ENCODE measurements at places on chromosomes 6 and 20. TPM values are rescaled to one million over a fixed set of nuclear protein-coding genes. Genes with fewer than 3 reads are reported as not detected.

GRCh38 chr6:46674410-46674809 is 13.3 kb upstream of the TDRD6 start:
- no peak for DNase-seq

TCF21 gene
- 0.01 TPM for polyA plus RNA-seq

- DNase-seq, result no peak
Measured at GRCh38 chr6:35833536-35833935, 28.4 kb downstream of the LHFPL5 start.

TXLNB gene
- polyA plus RNA-seq, result 40.7 TPM

DNA sequence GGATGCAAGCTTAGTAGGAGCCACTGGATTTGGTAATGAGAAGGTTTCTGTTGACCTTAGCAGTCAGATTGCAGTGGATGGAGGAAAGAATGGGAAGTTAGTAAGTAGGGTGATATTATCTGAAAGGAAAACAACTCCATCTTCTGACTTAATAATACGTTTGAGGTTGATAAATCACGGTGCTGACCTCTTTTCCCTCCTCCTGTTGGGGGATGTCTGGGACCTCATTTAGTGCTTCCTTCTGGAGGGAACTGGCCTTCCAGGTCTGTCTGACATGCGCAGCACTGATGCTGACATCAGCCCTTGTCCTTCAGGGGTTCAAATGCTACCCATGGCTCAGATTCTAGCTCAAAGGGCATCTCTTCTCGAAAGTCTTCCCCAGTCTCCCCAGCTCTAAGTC is 48.2 kb upstream of the AKAP12 start:
- no peak for DNase-seq

DNA sequence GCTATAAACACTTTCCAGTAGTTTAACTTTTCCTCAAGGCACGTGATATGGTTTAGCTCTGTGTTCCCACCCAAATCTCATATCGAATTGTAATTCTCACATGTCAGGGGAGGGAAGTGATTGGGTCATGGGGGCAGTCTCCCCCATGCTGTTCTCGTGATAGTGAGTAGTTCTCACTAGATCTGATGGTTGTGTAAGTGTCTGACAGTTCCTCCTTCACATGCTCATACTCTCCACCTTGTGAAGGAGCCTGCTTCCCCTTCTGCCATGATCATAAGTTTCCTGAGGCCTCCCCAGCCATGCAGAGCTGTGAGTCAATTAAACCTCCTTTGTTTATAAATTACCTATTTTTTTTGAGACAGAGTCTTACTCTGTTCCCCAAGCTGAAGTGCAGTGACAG is 127.9 kb downstream of the DTNBP1 start:
- DNase-seq, result no peak

GRCh38 chr20:62571669-62572344 is 70.5 kb upstream of the SLCO4A1 start:
- DNase-seq, result no peak

C6orf52 gene
- polyA plus RNA-seq, result 0.33 TPM

DNA sequence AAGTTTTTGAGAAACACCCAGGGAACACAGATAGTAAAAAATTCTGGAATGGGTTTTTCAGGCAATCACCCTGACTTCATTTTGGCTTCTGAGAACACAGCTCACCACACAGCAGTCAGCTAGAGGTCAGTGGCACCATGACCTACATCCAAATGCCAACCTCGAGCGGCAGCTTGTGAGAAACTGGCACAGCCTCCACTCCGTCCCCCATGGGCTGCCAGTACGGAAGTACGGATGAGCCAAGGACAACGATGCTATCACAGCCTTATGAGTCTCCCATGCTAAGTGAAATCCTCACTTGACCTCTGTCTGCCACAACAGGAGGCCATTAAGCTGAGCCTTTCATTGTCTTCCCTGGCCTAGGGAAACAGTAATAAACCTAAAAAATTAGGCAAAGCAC is 32.0 kb downstream of the KIF16B start:
- DNase-seq, result peak; percentile 55

DNA sequence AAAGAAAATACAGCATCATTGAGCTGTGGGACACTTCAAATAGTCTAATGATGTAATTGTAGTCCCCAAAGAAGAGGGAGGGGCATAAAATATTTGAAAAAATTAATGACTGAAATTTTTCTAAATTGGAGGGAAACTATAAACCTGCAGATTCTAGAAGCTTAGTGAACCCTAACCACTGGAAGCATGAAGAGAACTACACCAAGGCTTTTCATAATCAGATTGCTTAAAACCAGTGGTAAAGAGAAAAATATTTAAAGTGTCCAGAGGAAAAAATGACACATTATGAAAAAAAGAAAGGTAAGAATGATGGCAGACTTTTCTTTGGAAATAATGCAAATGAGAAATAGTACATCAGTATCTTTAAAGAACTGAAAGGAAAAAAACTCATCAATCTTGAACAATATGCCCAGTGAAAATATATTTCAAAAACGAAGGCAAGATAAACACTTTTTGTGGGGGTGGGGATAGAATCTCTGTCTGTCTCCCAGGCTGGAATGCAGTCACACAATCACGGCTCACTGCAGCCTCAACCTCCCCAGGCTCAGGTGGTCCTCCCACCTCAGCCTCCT is 31.3 kb downstream of the BICRAL start:
- no peak for DNase-seq

PLA2G7 gene
- not detected for polyA plus RNA-seq

DNA sequence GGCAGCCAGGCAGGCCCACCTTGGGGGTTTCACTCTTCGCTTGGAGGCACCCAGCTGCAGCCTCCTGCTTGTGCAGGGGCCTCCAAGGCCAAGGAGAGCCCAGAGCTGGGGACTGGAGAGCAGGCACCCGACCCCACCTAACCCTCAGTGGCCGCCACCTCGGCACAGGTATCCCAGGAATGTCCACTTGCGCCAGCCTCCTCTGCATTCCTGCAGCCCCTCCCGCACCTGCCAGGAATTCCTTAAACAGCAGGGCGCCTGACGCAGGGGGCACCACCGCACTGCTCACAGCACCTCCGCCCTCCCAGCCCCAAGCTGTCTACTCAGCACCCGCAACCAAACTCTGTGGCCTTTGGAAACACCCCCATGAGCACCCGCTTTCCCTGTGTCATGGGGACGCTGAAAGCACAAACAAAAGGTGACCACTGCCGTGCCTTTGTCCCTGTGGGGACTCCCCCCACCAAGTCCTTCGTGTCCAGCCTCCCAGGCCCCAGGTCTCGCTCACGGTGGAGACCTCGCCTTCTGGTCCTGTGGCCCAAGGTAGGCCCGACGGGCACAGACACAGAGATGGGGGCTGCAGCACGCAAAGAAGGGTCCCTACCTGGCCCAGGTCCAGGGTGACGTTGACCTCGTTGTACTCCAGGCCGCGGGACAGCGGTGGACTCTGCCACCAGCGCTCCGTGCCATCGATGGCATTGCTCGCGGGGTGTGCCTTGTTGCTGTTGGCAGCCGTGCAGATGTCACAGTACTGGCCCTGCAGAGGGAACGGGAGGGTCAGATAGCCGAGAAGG is 5.1 kb downstream of the LAMA5 start:
- peak; percentile 50 for DNase-seq

GRCh38 chr6:106739387-106739786 is 110.0 kb downstream of the QRSL1 start:
- DNase-seq, result peak; percentile 83

GRCh38 chr6:165941249-165941775 is 226.3 kb downstream of the TBXT start:
- DNase-seq, result no peak

All from psoas muscle (tissue), 8 donors.